GM23338 (cell line): ENCODE measurements at places on chromosomes 12 and 14.
A peak's percentile ranks its signal among the peaks of the same experiment; 100 is the strongest.

DNA sequence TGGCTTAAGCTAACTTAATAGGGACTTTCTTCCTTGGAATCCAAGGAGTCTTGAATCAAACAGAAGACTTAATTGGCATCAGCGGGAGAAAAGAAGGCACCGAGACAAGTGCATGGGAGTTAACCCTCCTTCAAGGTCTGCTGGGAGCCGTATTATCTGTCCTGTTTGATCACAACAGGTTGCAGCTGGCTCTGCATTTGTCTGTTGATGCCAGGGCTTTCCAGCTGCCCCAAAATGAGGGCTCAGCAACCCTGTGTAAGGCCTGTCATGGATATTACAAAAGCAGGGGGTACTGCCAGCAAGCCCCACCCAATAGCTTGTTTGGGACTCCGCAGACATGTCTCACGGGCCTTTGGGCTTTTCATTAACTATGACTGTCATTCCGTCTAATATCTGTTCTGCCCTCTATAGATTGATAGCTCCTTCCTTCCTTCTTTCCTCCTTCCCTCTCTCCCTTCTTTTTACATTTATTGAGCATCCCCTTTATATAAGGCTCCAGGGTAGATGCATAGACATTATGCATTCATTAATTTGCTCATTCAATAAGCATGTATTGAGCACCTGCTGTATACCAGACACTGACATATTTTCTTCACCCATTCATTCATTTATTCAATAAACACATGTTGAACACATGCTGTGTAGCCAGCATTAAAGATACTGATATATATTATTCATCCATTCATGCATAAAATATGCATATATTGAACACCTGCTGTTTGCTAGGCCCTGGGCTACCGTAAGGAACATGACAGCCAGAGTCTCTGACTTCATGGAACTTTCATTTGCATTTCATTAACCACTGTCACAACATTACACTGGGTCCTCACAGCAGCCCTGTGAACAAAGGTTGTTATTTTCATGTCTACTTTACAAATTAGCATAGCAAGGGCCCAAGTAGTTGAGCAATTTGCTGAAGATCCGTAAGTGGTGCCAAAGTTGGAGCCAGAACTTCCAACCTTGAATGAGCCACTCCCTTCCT lies 56.2 kb downstream of the SVOP start:
- no peak for DNase-seq

DNA sequence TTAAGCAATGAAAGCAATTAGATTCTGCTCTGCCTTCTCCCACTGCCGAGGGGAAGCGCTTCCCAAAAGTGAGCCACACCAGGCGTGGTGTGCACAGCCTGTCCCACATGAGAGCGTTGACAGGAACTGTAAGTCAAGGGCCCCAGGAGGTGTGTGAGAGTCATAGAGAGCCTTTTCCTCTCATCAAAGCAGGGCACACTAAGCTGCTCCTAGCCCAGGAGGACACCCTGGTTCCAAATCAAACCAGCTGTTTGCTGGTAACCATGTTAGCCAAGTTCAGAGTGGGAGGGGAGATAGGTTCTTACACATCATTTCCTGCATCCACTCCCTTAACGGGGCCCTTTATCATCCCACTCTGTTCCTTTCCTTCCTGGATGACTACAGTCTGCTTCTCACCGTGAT lies 98.3 kb downstream of the SPTSSA start:
- DNase-seq: no peak

- no peak for DNase-seq
These were observed 493.6 kb downstream of the PCNX1 start for GRCh38 chr14:71400871-71401321.

GRCh38 chr14:87705439-87705896 lies 287.5 kb downstream of the GALC start:
- no peak for DNase-seq

DNA sequence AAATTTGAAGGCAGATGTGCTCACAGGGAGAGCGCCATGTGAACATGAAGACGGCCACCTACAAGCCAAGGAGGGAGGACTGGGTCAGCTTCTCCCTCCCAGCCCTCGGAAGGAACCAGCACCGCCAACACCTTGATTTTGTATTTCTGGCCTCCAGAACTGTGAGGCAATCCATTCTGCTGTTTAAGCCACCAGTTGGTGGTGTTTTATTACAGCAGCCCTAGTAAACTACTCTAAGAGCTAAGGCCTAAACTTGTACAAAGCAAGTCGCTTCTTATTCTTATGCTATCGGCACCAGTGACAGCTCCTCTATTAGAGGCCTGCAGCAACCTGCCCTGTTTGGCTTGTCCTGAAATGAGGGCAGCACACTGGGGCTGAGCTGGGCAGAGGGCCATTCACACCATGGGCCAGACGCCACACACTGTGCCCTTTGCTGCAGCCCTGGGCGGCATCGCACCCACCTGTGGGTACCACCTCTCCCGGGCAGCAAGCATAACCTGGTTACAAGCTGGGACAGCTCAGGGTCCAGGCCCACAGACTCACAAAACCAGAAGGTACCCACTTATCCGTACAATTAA lies 62.7 kb downstream of the NOS1 start:
- DNase-seq: no peak

DNA sequence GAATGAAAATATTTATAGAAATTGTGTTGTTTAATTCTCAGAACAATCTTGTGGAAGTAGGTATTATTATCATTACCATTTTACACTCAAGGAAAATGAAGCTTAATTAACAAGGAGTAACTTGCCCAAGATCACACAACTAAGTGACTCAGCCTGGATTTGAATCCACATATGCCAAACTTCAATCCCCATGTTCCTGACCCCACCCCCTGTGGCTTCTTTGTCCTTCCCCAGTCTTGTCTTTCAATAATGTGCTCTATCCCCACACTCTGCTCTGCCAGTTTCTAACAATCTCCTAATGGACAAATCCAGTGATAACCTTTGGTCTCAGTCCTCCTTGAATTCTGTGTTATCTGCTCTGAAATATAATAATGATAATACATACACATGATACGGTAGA lies 355.2 kb downstream of the BMP4 start:
- peak; percentile 26 for DNase-seq
